Bladder microvascular endothelial cell (primary cell): ENCODE measurements at places on chromosomes 6 and 20. TPM values are rescaled to one million over a fixed set of nuclear protein-coding genes. Genes with fewer than 3 reads are reported as not detected.

PPP1R16B gene
- total RNA-seq: 109 and 184 TPM in 2 replicates

KCNQ5 gene
- under 0.01 TPM in 2 replicates for total RNA-seq

SMOC2 gene
- total RNA-seq: under 0.01 TPM in 1 of 2 replicates, not detected in the other

C6orf141 gene
- total RNA-seq: 20.6 and 55.0 TPM in 2 replicates

HFE gene
- 2.6 and 3.6 TPM in 2 replicates for total RNA-seq

CRISP2 gene
- total RNA-seq: not detected in 2 replicates

MYLK2 gene
- total RNA-seq: 0.49 and 16.7 TPM in 2 replicates

B3GAT2 gene
- not detected in 2 replicates for total RNA-seq

PTCRA gene
- total RNA-seq: not detected in 2 replicates

SYCP2L gene
- total RNA-seq: 0.13 and 0.16 TPM in 2 replicates

BEND6 gene
- under 0.01 and 0.19 TPM in 2 replicates for total RNA-seq

BNIP5 gene
- not detected in 2 replicates for total RNA-seq

SLC17A4 gene
- not detected in 2 replicates for total RNA-seq

RFX6 gene
- total RNA-seq: not detected in 2 replicates

CAGE1 gene
- under 0.01 and 0.06 TPM in 2 replicates for total RNA-seq

SLC23A2 gene
- 8.3 and 19.1 TPM in 2 replicates for total RNA-seq

C6orf15 gene
- not detected in 2 replicates for total RNA-seq

CTCFL gene
- total RNA-seq: not detected in 2 replicates

MCHR2 gene
- not detected in 2 replicates for total RNA-seq

TSPO2 gene
- not detected in 2 replicates for total RNA-seq

CRIP3 gene
- total RNA-seq: 0.19 TPM in 1 of 2 replicates, not detected in the other

ZBTB24 gene
- total RNA-seq: 3.6 and 6.2 TPM in 2 replicates

PARD6B gene
- total RNA-seq: 0.16 and 0.82 TPM in 2 replicates

TREM2 gene
- not detected in 2 replicates for total RNA-seq

PBOV1 gene
- not detected in 2 replicates for total RNA-seq

DEFB132 gene
- total RNA-seq: not detected in 2 replicates
